ENCODE measurements at places on chromosomes 5 and 9.

DNA sequence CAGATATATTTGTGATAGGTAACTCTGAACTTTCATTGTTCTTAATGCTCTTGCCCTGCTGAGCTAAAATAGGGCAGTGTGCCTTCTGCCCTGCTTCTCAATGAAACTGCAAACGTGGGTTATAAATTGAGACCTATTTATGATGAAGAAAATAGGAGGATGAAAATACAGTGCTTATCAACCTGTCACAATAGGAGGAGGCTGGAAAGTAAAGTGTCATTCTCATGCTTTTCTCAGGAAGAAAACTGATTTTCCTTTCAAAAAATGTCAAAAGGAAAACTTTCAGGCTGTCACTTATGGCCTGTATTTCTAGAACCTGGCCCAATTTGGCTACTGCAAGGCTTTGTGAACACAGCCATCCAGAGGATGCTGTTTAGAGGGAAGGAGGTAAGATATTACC lies 130.3 kb upstream of the TUSC1 start:
- no peak for DNase-seq

DNA sequence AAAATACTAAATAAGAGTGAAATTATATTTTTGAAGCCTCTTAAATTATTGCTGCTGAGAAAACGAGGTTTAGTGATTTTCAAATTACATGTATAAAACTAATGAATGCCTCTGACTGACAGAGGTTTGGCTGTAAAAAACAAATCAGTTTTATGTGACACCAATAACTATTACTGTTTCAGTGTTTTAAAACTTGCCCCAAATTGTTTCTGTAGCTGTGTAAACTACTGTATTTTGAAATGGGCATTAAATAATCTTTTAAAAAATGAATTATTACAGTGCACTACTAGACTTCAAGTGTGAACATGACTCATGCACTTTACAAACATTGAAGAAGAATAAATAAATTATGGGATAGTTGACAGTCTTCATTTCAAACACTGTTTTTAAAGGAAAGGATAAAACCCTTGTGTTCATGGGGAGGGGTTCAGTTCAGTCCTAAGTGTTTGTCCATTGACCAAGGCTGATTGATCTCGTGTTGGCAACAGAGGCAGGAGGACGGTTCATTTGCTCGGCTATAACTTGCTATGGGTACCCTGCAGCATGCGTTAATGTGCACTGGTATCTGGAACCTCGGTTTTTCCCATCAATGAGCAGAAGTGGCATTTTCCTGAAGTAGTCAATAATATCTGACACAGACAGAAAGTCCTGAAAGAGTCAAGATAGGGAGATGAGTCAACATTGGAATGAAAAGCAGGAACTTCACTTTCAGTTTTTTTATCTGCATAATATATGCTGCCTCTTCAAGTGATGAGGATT lies 15.6 kb downstream of the C5orf58 start:
- DNase-seq: no peak

DNA sequence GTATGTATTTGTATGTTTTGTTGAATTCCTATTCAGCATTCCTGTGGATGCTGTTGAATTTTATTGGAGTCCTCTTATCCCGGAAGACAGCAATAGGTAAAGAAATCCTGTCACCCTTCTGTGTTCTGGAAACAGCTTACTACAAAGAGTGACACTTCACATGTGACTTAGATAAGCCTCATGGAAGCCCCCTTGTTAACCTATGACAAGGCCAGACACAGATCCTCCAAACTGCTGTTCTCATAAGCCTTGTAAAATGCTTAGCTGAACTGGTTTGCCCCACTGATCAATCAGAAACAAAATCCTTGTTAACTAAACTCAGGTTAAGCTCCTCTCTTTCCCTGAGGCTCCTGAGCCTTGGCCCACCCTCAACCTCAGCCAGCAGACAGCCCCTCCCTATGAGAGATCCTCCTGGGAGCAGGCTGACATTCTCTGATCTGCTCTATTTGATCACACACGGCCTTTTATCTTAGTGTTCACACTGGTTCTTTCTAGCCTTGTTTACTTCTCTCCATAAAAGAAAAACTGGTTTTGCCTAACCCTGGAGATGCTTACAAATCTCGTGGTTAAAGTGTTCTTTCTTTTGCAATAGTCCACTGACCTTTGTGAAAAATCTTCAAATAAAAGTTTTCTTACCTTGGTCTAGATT lies 29.4 kb upstream of the ATP6V1G1 start:
- peak; percentile 33 for DNase-seq

GRCh38 chr5:106116682-106117081 lies 1554.1 kb downstream of the EFNA5 start:
- no peak for DNase-seq

DNA sequence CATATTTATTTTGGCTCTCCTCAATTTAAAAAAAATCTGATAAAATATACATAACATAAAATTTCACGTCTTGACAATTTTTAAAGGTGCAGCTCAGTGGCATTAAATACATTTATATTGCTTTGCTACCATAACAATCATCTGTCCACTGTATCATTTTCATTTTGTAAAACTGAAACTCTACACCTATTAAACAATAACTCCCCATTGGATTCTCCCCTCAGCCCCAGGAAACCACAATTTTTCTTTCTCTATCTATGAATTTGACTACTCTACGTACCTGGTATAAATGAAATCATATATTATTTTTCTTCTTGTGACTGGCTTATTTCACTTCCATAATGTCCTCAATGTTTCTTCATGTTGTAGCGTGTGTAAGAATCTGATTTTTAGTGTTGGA lies 563.5 kb downstream of the PRR16 start:
- no peak for DNase-seq

DNA sequence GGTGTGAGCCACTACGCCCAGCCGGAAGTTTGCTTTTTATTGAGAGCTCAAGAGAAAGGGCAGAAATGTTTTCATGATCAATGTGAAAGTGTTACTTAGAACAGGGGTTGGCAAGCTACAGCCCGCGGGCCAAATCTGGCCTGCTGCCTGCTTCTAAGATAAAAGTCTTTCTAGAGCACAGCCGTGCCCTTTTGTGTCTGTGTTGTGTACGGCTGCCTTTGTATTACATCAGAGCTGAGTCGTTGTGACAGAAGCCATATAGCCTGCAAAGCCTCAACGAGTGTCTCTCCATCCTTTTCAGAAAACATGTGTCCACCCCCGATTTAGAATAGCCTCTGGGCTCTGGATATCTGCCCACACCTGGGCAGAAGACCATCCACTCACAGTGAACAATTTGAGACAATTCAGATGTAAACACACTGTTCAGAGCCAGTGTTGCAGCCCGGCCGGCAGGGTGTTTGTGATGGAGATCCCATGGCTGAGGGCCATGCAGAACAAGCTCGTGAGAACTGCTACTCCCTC lies 28.8 kb downstream of the AK8 start:
- no peak for DNase-seq

- DNase-seq: no peak
Measured at GRCh38 chr5:7169240-7169878, 226.6 kb upstream of the ADCY2 start.

DNA sequence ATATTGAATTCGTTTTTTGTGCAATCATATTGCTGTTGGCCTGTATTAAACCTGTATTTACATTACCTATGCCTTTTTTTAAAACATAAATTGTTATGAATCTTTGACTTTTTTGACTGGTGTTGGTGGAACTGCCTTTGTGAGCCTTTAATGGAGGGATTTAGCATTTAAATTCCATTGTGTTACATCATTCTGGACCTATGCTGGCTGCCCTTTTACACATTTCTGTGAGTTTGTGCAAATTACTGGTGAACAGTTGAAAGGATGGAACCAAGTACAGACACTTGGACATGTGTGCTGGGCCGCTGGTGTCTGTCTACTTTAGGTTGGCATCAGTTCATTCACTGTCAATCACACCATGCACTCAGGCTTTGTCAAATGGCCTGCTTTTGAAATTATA lies 3.4 kb downstream of the SNX18 start:
- DNase-seq: no peak

DNA sequence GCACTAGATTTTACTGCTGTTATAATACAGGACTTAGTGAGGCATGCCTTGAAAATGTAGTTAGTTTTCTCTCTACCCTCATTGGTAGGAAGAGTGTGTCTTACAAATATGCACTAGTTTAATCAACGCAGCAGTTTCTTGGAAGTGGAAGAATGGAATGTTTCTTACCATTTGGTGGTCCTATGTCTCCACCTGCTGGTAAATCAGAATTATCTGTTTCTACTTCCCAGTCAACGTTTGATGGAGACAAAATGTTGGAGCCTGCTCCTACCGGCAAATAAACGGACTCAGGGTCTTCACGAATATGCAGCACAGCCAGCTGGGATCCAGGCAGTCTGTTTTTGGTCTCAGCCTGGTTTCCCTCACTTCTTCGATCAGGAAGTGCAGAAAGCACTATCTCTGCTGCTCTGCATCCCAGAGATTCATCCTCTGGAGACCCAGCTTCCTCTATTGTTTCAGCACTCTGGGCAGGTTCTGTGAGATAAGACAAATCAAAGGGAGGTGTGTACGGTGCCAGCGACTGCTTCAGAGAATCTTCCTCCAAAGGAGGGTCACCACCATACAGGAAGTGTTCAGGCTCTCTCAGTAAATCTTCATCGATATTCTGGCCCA lies 59.5 kb upstream of the PCA3 start:
- DNase-seq: peak; percentile 58

DNA sequence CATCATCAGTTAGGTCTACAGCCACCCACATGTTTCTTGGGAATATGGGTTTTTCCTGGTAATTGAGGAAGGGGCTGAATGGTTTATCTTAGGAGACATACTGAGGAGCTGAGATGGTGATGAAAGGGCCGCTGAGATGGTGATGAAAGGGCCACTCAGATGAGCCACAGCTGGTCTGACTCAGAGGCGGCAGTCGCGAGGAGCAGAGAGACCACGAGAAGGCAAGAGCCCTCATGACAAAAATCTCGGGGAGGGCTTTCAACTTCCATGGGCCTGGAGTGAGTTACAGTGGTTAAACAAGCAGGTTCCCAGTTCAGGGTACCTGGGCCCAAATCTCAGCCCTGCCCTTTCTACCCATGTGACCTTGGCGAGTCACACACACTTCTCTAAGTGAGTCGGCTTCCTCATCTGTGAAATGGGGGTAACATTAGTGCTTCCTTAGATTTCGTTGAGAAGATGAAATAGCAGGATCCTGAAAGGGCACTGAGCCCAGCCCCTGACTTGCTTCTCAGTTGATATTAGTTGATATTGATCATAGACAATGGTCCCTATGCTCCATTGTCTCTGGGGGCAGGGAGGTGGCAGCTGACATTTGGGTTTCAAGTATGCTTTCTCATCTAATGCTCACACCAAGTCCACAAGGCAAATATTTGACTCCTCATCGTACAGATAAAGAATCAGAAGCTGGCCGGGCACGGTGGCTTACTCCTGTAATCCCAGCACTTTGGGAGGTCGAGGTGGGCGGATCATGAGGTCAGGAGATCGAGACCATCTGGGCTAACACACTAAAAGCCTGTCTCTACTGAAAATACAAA lies 169.5 kb downstream of the RGS3 start:
- no peak for DNase-seq

GRCh38 chr9:123617952-123618678 lies 262.1 kb downstream of the CRB2 start:
- DNase-seq: no peak

GRCh38 chr5:112245656-112246055 lies 173.4 kb downstream of the EPB41L4A start:
- no peak for DNase-seq

DNA sequence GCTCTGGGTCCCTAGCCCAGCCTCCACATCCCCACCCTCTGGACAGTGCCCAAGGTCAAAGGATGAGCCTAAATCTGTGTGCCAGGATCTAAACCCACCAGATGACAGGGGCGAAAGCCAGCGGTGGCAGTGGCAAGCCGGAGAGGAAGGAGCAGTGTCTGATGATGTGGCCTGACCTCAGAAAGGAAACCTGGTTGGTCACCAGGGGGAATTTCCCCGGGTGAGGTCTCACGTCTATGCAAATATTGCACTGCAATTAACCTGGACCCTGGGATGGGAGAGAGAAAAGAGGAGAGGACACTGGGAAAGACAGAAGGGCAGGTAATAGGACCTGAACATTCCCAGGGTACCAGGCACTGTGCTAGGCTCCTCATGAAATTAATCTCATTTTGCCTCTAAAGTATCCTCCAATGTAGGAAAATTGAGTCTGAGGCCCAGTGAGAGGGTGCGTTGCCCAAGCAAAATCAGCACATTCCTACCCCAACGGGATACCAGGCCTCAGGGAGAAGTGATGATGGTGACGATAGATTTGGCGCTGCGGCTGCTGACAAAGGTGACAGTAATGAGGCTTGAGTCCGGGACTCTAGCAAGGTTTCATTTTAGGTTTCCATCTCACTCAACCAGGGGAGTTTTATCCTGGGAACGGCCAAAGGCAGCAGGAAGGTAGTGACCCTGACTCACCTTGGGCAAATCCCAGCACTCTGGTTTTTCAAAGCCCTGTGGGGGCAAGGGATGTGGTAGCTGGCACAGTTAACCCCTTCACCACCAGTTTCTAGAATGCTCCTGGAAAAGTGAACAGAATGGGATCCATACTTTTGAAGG lies 13.4 kb upstream of the TNIP1 start:
- no peak for DNase-seq

DNA sequence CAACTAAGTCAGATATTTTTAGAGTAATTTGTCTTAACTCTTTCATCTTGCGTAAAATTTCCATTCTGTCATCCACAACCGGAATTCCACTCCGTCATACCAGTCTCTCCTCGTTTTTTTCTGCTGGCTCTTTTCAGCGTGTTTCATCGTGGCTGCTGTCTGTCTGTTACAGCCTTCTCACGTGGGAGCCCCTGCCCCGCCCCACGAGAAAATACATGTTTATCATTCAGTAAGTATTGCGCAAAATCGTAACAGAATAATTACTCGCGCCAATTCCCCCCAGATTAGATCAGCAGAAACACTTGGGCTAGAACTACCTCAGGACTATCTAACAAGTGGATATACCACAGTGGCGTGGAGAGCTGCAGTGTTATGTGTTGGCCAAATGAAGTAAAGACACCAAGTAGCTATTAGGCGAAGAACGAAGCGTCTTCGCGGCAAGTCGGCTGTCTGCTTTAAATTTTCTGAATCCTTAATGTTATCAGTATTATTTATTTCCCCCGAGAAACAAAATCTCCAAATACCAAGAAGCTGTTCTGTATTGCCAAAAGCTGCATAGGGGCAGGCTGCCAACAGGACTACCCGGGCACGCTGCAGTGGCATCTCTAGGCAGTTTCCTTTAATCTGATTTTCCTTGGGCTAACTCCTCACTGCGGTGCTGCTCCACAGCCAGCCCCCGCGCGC lies 566 bp upstream of the FOCAD start:
- peak; percentile 25 for DNase-seq

DNA sequence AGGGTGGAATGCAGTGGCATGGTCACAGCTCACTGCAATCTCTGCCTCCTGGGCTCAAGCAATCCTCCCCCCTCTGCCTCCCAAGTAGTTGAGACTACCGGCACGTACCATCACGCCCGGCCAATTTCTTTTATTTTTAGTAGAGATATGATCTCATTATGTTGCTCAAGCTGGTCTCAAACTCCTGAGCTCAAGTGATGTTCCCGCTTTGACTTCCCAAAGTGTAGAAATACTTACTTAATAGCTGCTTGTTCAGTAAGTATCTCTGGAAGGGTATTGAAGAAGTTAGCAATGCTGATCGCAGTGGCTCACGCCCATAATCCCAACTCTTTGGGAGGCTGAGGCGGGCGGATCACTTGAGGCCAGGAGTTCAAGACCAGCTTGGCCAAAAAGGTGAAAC lies 35.7 kb upstream of the PLIN2 start:
- no peak for DNase-seq
